NCI-H345 (cell line): ENCODE measurements at places on chromosomes 7 and 10.
A peak's percentile ranks its signal among the peaks of the same experiment; 100 is the strongest.

DNA sequence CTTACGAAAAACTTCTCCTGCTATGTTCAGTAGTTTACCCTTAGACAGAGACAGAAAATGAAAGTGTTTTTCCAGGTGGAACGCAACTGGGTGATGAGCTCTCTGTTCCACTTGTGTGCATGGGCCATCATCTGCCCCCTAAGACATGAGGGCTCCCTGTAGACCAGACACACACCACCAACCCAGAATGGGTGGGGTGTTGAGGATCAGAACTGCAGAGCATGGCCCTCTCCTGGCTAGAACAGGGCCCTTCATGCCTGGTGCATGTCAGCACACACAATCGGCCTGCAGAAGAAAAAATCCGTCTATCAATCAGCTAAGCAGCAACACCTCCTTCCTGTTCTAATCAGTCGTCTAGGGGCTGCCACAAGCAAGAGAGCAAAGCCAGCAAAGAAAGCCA is 186.2 kb upstream of the INHBA start:
- DNase-seq = no peak

- DNase-seq = no peak
These were observed 13.3 kb downstream of the ZRANB1 start for GRCh38 chr10:124955243-124955642.

DNA sequence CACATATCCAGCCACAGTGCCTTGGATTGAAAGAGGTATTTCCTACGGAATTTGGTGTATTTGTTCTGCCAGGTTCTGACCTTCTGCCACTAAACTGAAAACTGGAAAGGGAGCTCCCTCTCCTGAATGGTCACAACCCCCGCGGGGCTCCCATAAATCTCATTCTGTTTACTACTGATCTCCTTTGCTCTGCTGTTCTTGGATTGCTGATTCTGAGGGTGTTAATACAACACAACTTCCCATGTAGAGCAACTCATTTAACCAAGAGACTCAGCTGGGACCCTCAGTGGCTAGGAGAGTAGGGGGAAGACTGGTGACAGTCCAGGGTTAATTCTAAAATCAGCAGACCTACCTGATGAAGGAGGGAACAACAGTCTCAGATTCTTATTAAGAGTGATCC is 662.9 kb downstream of the INHBA start:
- no peak for DNase-seq

DNA sequence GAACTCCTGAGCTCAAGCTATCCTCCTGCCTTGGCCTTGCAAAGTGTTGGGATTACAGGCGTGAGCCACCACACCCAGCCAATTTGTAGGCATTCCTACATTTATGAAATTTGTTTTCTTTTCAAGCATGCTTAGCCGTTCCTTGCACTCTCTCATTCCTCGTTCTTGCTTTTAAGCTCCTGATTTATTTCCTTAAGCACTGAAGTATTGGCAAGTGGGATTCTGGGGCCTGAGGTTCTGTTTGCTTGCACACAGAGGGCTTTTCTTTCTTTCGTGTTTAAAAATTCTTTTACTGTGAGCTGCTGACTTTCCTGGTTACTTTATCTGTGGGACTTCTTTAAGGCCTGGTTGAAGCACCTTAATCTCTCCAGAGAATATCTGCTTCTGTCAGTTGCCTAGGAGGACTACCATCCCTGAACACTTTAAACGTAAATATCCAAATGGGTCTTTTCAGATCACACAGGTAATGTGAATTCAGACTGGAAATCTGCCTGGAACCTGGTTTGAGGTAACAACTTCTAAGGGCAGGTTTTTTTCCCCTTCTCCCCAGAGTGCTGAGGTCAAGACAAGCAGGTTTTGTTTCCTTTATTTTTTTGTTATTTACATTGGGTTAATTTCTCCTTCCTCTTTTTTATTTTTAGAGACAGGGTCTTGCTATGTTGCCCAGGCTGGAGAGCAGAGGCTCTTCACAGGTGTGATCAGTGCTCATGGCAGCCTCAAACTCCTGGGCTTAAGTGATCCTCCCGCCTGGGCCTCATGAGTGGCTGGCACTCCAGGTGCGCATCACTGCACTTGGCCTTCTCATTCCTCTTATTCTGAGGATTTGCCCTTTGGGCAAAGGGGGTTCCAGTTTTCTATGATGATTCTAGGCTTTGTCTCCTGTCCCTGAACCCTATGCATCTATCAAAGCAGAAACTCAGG is 102.9 kb downstream of the PFKFB3 start:
- DNase-seq = no peak

DNA sequence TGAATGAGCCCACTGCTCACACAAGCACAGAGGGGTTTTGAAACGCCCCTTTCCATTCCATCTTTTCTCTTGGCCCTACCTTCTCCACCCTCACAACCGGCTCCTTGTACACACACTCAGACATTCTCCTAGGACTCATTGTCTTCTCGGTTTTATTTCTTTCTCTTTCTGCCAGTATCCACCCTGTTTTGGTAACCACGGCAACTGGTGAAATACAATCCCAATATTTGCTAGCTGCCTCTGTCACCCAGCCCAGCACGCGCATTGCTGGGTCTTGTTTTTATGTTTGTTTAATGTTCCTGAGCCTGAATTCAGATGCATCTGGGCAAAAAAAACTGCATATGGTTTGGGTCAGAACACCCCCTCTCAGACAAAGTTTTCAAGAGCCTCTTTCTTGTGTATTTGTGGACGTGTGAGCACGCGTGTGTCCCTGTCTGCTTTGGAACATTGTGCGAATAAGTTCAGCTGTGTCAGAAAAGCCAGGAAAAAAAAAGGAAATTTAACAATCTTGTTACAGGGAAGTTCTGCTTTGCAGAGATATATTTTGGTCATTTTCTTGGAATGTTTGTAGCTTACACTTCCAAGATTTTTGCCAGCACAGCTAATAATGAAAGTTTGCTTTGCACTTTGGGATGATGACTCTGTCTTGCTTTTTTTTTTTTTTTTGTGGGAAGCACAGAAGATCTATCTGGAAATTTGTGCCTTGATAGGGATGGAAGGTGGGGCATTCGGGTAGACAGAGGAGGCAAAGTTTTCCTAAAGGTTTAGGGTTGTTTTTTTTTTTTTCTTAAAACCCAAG is 225.9 kb downstream of the TRIL start:
- DNase-seq = peak; percentile 9

- no peak for DNase-seq
These were observed 25.1 kb upstream of the FAM20C start for GRCh38 chr7:167090-167855.

DNA sequence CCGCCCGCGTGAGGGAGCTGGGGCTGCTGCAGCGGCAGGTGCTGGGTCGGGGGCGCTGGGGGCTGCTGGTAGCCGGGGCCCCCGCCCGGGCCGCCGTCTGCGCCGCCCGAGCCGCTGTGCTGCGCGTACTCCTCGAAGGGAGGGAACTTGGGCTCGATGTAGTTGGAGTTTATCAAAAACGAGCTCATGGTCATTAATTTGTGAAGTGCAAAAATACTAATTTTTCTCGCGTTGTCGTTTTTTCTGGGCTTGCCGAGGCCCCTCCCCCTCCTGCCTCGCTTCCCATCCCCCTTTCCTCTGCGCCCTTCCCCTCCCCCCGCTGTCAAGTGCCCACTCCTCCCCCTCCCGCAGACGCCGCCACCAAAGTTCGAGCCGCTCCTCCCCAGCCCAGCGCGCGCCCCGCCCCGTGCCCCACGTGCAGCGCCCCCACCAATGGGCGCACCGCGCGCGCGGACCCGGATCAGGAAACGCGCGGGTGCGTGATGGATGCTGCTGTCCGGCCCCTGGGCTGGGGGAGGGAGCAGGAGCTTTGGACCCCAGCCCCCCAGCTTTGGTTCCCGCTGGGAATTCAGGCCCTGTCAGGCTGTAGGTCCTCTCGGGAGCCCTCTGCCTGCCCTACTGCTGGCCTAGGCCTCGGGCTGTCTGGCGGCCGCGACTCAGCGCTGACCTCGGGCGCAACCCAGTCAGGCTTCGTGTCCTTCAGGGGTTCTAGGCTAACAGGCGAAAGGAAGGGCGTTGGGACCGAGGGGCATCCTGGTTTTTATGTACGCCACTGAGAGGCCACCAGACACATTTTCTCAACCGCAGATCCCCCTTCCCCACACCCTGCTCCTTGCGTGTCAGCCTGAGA is at the start of gene HOXA4:
Gene HOXA4 (minus strand): TSS at position 218 of the 850 bp plus-strand sequence. CDS start 24 bp downstream, at position 194.
- peak; percentile 78 for DNase-seq

GRCh38 chr7:28199021-28199510 is 18.5 kb upstream of the JAZF1 start:
- DNase-seq = no peak

DNA sequence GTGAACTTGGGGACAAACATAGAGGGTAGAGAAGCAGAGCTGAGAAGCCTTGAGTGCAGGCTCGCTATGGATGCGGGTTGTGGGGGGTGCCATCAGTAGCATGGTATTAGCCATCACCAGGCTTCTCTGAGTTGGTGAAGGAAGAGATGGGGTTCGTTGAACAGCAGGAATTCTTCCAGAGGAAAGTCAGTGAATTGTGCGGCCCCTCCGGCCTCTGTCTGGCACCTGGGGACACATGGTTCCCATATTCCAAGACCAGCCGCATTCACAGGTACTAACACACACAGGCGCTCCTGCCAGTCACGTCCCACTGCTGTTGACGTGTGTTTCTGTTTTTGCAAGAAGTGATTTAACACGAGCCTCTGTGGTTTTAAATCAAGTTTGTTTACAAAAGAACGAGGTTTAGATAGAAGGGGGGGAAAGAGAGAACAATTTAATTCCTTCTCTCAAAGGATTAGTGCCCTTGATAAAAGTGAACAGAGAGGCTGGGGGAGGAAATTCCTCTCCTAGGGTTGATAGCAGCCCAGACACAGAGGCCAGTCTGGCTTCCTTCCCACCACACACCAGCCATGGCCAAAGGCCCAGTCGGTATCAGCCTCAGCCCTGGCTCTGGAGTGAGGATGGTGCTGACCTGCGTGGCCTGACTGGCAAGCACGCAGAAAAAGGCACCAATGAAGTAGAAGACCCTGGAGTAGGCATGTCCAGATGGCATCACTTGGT is 252.6 kb upstream of the IGFBP3 start:
- DNase-seq = no peak

- DNase-seq = no peak
These were observed 102.6 kb upstream of the AFAP1L2 start for GRCh38 chr10:114506871-114507385.
